ENCODE measurements at places on chromosomes 16 and 17.
A peak's percentile ranks its signal among the peaks of the same experiment; 100 is the strongest.

DNA sequence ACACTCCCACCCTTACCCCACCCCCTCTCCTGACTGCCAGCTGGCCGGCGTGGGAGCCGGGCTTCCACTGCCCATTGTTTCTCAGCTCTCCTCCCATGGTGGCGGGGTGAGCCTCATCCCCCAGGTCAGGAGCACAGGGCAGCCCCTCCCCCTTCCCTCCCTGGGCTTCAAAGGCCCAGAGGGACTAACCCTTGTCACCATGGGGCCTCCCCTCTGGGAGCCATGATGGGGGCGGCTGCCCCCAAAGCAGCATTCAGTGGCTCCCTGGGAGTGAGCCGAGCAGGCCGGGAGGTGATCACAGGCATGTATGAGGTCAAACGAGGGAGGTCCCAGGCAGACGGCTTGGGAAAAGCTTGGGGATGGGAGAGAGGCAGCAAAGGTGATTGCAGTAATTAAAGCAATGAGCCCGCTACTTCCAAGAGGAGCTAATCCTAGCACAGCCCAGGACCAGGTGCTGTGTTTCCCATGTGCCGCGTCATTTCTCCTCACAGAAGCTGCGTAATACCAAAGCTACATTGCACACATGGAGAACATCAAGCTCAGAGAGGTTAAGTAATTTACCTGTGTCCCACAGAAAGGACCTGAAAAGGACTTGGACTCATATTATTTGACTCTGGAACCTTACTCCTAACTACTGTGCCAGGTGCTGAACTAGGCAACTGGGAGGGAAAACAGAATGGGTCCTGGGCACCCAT lies 24.5 kb downstream of the CDK5RAP3 start:
- no peak for DNase-seq

GRCh38 chr17:43842975-43843325 lies 4.0 kb upstream of the CD300LG start:
- no peak for DNase-seq

- no peak for DNase-seq
Measured at GRCh38 chr17:3887804-3888203, 5.0 kb downstream of the CAMKK1 start.

DNA sequence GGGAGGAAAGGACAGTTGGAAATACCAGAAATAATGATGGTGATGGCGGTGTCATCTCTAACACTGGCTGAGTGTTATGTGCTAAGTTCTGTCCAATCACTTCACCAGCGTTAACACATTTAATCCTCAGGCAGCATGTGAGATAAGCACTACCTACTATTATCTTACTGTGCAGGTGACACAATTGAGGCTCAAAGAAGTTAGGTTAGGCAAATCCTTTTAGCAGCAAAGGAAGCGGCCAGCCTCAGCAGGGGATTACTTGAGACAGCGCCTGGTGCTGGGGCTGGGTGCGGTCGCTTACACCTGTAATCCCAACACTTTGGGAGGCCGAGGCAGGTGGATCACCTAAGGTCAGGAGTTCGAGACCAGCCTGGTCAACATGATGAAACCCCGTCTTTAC lies 18.7 kb upstream of the DHX8 start:
- no peak for DNase-seq

DNA sequence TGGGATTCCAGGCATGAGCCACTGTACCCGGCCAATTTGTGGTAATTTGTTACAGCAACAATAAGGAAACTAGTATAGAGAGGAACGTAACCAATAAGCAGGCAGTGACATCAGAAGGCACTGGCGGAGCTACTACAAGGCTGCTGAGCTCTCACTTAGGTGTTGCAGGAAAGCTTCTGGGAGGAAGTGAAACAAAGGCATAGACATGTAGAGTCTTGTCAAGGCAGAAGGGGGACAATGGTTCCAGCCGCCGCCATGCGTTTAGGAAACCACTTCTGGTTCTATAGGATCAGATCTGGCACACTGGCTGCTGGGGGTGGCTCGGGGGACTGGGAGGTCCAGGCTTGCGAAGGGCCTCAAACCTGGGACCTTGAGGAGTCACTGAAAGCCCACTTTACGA lies 9.4 kb upstream of the CPSF4L start:
- DNase-seq = no peak

GRCh38 chr16:87132361-87133014 lies 184.7 kb downstream of the C16orf95 start:
- DNase-seq = no peak

DNA sequence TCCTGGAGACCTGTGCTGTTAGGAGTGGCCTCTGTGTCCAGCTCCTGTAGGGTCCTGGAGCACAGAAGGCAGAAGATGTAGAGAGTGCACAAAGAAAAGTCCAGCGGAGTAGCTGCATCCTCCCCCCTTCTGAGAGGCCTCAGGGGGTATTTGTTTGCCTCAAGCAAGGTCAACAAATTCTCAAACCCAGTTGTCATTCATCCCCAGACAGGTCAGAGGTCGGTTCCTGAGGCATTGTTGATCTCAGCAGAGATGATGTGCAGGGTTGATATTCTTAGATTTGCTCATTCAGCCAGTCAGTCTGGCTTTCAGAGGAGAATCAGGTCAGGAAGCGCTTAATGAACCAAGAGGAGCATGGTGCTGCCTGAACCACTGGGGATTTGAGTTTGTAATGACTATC lies 8.3 kb upstream of the RBFOX1 start:
- no peak for DNase-seq

DNA sequence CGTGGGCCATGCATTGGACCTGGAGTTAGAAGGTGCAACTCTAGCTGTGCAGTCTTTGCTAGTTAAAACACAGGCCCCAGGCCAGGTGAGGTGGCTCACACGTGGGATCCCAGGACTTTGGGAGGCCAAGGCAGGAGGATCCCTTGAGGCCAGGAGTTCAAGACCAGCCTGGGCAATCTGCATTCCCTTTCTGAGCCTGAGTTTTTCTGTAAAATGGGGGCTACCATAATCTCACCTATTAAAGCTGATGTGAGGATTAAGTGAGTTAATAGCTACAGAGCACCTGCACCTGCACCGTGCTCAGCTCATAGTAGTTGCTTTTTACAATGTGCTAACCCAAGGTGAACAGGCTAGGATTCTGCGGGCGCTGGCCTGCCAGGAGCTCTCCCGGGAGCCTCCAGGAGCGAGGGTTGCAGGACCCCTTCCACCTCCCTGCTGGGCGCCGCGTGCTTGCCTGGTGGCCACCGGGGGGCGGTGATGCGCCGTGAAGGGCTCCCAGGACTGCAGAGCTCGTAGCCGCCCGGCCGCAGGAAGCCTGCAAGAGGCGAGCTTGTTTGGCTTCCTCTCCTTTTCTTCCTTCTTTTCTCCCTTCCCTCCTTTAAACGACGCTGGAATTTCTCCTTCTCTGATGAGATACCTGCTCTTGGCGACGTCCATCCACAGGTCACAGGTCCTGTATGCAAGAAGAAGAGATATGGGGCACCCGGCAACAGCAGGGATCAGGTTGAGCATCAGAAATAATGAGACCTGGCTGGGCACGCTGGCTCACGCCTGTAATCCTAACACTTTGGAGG lies 51.3 kb downstream of the ZFP90 start:
- peak; percentile 61 for DNase-seq

GRCh38 chr17:81831957-81832607 lies 1.0 kb downstream of the MCRIP1 start:
- DNase-seq = no peak

- DNase-seq = no peak
Measured at GRCh38 chr16:84566545-84567257, 51.2 kb downstream of the COTL1 start.

DNA sequence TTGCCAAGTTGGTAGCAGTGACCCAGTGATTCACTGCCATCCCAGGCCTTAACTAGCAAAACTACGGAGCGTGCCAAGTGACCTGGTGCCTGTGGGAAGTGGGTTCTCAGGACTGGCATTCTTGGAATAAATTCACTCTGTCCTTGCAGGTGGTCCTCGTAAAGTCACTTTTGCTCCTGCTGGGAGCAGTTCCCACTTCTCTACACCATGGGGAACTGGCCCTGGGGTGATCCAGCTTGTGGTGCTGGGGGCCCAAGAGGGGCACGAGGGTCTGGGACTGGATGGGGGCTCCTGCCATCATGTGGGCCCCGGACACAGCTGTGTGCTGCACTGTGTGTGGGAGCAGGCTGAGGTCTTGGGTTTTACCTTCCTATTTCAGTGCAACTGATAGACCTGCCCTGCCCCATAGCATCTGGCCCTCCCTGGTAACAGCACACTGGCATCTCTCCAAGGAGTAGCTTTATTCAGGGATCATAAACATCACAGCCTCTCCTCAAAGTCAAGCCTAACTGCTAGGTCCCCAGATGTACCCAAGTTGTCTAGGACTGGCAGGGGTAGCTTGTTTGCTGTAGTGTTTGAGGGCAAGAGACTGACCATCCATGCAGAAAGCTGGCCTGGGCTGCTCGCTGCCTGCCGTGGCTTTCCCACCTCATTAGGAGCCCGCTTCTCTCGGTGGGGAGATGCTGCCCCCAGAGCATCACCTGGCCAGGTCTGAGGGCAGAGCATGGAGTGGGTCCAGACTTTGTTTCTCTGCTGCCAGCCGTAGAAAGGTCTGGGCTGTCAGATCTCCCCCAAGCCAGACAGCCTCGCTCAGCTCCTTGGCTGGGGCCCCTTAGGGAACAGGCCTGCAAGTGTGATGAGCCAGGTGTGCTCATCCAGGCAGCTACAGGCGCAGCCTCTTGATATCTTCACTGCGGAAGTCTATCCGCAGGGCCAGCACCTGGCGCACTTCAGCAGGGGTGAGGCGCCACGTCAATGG lies 26.0 kb downstream of the FCSK start:
- DNase-seq = no peak

DNA sequence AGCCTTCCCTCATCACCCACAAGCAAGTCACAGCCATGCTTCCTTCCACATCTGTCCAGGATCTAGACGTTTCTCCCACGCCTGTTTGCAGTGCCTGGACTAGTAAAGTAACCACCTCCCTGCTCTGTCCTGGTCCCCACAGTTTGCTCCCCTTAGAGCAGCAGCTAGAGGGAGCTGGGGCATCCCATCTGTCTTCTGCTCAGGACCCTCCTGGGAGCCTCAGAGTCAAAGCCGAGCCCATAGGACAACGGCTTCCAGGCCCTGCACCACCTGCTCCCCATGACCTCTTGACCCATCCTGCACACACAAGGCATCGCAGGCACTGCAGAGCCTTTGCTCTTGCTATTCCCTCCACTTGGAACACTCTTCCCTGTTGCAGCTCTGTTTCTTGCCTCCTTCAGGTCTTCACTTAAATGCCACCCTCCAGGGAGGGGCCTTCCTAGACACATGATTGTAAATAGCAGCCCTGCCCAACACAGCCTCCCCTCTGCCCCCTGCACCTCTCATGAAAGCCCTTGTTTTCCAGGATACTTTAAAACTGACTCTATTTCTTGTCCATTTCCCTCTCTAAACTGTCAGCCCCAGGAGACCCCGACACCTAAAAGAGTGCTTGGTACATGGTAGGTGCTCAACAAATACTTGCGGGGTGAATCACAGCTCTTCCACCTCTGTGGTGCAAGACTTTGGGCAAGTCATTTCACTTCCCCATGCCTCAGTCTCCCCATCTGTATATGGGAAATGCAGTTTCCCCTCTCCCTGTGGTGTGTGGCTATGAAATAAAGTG lies 3.1 kb downstream of the NATD1 start:
- DNase-seq = no peak

- DNase-seq = no peak
Measured at GRCh38 chr17:77126519-77126918, 14.2 kb upstream of the SEC14L1 start.

GRCh38 chr16:70760221-70760620 lies 40.7 kb downstream of the VAC14 start:
- no peak for DNase-seq

DNA sequence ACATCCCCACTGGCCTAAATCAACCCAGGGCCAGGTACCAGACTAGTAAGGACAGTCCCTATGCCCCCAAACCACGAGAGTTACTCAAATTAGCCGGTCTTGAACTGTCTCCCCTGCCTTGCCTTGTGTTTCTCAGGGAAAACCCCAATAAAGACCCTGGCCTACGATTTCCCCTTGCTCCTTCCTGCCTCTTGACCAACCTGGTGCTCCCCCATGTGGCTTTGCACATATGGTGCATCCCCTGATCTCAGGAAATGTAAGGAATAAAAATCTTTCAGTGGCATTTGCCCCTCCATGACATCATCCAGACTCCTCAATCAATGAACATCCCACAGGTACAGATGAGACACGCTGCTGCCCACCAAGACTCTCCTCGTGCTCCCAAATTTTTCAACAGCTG lies 87.9 kb downstream of the ZNF18 start:
- DNase-seq = no peak

DNA sequence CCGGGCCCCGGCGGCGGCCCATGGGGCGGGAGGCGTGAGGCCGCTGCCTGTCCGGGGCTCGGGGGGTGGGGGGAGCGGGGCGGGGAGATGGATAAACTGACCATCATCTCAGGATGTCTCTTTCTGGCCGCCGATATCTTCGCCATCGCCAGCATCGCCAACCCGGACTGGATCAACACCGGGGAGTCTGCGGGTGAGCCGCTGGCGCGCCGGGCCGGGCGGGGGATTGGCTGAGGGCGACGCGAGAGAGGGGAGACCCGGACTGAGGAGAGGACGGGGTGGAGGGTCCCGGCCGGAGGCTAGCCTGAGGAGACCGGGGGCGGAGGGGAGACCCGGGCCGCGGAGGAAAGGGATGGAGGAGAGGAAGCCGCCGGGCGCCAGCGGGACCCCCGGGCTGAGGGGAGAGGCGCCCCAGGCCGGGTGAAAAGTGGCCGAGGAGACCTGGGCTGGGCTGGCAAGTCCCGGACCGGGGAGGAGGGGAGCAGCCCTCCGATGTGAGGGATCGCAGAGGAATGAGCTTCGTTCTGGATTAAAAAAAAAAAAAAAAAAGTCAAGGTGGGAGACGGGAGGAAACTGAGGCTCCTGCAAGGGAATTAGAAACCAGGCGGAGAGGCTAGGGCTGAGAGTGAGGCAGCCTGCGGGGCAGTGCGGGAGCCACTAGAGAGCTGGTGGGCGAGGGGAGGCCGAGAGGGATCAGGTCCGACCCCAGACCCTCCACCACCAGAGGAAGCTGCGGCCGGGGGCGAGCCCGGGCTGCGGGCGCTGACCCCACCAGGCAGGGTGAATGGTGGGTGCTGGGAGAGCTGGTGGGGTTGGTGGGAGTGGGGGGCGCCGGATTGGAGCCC lies 526 bp downstream of the MOSMO start:
- DNase-seq = no peak
